ENCODE measurements at places on chromosomes 16 and 17.

DNA sequence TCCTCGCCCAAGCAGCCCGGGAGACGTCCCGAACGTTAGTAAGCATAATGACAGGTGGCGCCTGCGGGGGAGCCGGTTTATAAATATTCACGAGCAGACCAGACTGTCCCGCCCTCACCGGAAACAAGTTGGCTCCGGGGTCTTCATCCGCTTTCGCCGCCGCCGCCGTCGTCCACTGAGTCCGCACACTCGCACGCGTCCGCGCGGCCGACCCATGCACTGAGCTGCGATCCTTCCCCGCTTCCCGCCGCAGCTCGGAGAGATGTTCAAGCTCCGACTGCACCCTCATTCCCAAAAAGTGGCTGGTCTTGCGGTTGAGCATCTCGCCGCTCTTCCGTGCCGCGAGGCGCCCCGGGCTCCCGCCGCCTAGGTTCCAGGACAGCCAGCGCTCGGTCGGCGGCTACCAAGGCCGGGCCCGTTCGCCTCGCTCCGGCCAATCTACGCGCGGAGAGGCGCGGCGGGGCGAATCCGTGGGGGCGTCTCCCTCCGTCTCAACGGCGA, 385 bp downstream of the CFAP119 start:
- peak; percentile 38 for DNase-seq

DNA sequence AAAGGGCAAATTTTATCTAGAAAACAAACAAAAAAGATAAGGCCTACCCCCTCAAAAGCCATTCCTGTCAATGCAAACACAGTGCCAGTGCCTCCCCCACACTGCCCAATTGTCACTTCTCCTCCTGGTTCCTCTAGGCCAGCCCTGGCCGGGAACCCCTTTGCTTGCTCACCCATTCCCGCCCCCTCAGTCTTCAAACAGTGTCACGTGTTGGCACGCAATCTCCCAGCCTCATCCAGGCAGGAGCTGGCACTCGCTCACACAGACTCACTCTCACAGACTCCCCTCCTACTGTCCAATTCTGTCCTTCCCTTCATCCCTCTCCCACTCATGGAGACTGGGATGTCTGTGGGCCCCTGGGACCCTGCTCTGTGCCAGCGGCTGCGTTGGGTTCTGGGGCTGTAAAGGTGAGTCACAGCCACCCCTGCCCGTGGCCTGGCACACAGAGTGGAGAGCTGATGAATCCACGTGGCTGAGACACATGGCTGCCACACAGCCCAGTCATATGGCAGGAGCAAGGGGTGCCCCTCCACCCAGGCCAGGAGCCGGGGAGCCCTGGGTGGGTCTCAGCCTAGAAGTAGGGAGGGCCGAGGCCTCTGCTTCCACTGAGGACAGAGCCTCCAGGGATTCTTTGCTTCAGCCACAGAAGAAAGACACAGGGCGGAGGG, 54.8 kb downstream of the VAC14 start:
- DNase-seq: peak; percentile 70

GRCh38 chr17:72350073-72350472, 229.3 kb downstream of the SOX9 start:
- DNase-seq: no peak

DNA sequence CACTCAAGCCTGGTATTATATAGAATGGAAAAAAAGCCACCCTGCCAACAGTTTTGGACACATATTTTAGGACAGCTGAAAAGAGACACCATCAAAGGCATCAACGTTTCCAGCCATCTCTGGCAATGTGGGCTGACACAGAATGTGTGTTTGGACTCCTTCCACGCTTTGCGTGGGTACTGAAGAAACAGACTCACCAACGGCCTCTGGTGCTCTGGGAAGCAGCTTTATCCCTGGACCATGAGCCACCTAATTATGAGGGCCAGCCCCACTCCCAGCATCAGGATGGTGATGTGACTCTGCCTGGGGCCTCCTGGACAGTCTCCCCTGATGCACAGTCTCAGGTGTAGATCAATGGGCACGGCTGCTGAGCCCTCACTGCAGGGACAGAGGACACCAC, 27.9 kb downstream of the CCDC57 start:
- no peak for DNase-seq

DNA sequence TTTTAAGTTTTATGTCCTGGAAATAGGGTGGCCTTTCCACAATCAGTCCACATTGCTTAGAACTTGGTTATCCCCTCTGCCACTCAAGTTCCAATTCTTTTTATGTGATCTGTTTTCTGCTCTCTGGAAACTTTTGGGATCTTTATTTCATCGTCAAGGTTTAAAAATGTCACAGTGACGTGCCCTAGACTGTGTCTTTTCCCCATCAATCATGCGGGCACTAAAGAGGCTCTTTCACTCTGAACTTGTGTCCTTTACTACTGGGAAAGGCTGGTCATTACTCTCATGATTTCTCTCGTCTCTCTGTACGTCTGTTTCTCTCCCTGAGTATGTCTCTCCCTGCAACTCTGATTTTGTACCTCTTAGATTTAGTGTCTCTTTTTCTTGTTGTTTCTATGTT, 189.8 kb upstream of the AXIN2 start:
- no peak for DNase-seq

DNA sequence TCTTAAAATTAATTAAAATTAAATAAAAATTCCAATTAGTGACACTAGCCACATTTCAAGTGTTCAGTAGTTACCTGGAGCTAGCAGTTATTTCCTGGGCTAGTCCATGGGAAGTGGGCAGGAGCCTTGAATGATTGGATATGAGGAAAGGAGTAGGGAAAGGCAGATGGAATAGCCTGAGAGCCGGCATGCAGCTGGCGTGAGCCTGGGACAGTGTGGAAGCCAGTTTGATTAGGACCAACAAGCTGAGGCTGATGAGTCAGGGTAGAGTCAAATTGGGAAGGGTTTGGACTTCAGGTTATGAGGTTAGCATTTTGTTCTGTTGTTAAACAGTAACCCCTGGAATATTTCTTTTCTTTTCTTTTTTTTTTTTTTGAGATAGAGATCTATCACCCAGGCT, 15.3 kb upstream of the GNA13 start:
- no peak for DNase-seq

DNA sequence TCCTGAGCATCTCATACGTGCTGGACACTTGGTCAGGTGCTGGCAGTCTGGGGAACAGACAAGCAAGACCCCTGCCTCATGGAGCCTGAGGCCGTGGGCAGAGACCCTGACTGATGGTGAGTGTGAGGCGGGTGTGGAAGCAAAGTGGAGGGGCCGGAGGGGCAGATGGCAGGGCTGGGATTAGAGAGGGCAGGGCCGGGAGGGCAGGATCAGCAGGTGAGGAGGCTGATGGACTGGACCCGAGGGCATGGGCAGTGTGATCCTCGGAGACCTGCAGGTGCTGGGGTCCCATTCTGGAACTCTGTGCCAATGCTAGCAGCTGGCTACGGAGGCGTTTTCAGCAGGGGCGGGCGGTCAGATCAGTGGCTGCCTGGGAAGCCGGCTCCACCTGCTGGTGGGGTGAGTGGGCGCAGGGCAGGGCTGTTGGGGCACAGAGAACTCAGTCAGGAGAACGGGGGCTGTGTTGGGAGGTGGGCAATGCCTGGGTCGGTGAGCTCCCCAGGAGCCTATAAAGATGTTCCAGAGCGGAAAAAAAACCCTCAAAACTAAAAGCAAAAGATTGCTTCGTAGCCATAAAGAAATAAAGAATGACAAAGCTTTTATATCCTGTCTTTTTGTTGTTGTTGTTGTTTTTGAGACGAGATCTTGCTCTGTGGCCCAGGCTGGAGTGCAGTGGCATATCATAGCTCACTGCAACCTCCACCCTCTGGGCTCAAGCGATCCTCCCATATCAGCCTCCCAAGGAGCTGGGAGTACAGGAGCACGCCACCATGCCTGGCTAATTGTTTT, 8.9 kb upstream of the C16orf74 start:
- peak; percentile 85 for DNase-seq

DNA sequence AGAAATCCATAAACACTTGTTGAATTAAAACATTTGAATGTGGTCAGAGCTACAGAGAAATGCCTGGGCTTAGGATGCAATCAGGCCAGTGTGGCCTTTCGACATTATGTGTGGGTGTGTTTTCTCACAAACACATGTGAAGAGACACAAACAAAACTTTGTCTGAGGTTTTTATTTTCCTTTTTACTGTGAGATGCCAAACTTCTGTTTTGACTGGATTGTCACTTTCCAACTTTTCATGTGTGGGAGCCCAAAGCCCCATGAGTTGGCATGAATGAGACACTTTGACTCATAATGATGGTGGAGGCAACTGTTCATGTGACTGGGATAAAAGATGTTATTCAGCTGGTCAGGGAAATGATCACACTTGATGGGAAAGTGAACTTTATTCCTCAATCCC, 71.9 kb upstream of the GAS7 start:
- DNase-seq: no peak

GRCh38 chr17:61806081-61806828, 57.1 kb downstream of the BRIP1 start:
- no peak for DNase-seq

DNA sequence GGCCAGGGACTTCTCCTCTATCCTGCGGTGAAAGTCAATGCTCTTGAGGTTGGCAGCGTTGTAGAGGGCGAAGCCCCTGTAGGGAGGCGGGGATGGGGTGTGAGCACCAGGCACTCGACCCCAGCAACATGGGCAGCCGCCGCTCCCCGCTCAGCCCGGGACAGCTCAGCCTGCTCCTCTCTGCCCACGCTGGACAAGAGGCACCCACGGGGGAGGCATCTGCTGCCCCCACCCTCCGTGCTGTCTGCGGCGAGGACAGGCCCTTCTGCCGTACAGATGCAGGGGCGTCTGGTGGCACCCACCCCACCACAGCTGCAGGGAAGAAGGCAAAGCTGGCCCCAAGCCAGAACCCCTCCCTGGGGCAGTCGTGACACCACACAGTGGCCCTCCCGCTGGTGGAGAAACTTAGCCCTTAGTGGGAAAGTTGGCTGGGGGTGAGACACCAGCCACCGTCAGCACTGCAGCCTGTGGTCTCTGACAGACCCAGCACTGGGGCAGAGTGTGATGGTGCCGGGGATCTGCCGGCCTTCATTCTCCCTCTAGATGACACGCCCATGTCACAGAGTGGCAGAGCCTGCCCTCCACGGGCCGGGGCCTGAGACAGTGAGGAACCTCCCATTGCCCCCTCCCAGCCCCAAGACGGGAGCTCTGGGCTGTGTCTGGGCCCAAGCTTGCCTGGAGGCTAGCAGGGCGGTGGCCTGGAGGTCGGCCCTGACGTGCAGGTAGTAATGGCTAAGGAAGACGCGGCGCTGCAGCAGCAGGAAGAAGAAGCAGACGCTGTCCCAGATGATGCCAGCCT, 19.5 kb downstream of the CTU2 start:
- no peak for DNase-seq

DNA sequence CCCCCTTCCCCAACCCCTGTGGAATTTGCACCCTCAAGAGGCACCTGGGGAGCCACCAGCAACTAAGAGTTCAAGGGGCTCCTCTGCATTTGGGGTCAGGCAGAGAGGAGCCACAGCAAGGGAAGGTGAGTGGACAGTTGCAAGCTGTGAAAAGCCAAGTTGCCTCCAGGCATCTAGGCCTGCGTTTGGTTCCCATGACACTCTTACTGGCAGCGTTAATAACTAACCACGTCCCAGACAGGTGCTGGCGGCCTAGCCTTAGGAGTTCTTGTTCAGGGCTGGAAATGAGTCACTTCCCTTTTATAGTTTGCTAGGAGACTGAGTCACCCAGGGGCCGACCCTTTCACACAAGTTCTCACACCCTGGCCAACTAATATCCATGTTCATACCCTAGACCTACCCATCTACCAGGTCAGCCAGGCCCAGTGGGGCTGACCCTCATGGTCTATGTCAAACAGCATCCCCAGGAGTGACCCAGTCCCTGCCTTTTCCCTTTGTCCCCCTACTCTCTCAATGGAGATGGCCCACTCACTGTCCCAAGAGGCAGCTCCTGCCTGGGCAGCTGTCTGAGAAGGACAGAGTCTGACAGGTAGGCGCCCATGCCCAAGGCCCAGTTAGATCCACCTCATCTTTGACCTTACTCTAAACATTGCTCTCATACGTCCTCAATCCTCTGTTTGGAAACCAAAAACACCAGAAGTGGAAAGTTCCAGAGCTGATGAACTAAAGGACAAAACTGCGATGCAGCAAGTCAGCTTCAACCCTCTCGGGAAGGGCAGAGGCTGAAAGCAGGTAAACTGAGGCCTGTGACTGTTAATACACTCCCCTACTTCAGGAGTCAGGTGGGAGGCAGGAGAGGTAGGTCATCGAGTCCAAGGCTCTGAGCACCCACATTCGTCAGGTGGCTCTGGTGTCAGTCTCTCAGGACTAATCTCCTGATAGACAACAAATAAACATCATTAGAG, 300.6 kb downstream of the SOX9 start:
- DNase-seq: peak; percentile 90

GRCh38 chr17:77734371-77735080, 224.0 kb upstream of the TNRC6C start:
- DNase-seq: peak; percentile 29

- peak; percentile 40 for DNase-seq
Measured at GRCh38 chr17:68097161-68097805, 61.7 kb downstream of the KPNA2 start.

DNA sequence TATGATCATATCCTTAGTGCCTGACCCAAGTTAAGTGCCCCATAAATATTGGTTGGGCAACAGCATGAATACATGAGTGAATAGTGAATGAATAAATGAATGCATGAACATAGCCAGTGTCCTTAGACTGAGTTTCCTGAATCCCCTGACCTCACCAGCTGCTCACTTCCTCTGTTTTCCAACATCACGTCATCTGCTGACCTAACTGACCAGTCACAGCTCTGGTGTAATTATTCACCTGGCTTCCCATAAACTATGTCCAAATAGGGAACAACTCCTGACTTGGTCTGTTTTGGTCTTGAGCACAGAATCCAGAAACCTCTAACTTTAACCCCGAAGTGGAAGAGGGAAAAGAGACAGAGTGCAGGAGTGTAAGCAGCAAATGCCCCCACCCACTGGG, 83.4 kb downstream of the ASIC2 start:
- no peak for DNase-seq

GRCh38 chr16:78815713-78816112, 716.3 kb downstream of the WWOX start:
- DNase-seq: no peak

GRCh38 chr17:76740329-76741118, 2.6 kb downstream of the MFSD11 start:
- no peak for DNase-seq

DNA sequence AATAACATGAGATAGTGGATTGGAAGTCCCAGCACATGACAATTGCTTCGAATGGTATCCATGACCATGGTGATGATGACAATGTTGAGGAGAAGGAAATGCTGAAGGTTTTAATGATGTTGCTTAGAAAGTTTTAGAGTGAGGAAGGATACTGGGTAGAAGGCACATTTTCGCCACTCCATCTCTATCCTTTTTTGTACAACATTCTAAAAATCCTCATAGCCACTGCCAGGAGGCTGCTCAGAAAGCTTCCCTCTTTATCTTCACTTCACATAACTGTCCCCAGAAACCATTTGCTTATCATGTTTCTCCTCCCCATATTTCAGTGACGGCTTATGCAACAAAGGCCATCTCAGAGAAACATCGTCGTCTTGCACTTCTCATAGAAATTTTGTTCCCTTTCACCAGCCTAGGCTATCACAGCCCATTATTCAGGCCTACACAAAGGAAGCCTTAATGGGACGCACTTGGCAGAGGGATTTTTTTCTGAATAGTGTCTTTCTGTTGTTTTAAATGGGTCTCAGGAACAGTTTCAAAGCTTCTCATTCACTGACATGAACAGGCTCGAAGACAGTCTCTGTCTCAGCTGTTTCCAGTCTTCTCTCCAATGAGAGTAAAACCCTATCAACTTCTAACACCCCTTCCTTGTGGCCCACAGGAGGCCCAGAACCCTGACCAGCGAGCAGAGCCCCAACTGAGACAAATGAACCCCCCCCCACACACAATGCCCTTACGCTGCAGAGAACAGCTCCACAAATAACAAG, 506.7 kb downstream of the HAPSTR1 start:
- no peak for DNase-seq

GRCh38 chr16:79316004-79316458, 284.5 kb downstream of the MAF start:
- no peak for DNase-seq
